ENCODE measurements at places on chromosomes 6 and 20.

DNA sequence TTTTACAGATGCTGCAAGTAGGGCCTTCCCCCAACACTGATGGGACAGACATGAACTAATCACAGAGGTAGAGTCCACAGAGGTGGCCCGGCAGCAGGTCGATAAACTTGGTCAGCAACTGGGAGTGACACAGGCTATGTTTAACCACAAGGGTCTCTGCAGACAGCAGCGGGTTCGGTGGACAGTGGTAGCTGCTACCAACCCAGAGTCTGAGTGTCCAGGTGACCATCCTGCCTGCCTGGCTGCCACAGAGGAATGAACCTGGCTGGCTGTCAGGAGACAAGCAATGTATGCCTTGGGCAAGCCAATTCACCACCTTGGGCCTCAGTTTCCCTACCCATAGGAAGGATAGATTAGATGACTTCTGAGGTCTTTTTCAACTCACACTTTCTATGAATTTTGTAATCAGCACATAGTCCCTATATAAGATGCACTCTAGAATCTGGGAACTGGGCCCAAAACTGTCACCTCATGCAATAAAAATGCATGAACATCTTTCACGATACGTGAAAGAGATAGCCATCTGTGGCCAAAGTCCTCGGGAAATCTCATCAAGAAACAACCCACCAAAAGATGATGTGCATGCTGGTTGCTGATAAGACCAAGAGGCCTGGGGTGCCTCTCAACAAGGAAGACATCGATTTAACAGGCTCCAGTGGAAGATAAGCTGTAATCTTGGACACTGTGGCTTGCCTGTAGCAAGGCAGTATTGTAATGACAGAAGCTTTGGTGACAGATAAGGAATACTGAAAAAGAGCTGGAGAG, 30.5 kb downstream of the MDGA1 start:
- DNase-seq = peak; percentile 93

DNA sequence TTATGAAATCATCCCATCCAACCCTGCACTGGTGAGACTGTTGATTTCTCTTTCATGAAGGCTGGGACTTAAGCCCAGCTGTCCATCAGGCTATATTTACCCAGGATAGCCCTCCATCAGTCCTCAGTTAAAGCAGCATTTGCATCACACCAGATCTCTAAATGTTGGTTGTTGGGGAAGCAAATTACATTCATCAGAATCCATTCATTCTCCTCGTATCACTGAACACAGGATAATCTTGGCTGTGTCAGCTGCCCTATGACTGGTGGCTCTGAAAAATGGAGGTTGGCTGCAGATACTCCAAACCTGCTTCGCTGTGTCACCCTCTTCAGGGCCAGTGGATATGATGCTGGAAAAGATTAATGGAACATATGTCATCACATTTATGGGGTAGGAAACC, 718.3 kb downstream of the KIF16B start:
- no peak for DNase-seq

DNA sequence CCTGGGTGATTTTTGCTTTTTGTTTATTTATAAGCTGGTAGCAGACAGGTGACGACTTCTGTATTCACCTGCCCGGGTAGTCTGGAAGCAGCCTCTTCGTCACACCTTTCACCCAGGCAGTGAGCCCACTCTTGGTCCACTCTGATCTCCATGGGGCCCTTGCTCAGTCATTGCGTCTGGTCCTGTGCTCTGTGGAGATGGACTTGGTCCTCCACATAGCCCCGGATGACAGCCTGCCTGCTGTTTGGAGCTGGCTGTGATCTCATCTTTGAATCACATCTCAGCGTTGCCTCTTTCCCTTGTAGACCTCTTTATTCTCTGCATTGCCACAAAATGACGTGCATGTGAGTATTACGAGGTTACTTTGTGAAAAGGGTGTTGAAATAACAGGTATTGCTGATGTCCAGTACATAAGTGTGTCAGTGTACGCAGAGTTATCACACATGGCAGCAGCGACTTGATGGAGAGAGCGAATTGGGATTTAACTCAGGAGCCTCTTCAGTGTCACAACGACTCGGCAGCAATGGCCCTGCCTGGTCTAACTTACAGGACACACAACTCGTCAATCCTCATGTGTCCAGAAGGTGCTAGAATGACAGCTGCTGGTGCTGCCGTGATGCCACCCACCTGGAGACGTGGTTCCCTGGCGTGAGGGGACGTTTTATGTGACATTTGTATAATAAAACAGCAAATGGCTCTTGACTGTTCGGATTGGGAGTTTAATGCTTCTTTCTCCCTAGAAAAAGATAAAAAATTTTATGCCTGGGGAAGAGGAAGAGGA, 24.2 kb upstream of the FRMD1 start:
- DNase-seq = no peak

DNA sequence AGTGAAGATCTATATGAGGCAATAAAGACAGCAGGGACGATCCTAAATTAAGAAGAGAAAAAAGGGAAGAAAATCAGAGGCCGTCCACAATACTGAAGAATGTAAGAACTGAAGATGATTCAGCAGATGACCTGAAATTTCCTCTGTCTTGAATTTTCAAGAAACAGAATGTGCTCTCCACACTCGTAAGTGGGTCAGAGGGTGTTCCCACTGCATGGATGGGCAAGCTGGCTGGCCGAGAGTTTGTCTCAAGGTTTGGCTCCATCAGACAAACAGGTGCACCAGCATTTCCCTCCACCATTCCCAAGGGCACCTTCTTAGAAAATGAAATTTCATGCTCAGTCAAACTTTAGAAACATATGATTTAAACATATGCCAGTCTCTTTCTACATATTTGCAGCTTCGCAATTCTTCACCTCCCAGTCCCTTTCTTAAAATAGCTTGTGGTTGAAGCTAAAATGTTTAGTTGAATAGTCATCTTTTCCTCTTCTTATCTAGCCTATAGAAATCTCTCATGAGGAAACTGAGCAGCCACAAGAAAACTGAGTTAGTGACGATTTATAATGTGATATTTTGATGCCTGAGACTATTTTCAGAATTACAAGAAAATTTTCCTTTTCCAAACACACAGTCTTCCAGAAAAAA, 576.4 kb downstream of the PRKN start:
- peak; percentile 25 for DNase-seq

DNA sequence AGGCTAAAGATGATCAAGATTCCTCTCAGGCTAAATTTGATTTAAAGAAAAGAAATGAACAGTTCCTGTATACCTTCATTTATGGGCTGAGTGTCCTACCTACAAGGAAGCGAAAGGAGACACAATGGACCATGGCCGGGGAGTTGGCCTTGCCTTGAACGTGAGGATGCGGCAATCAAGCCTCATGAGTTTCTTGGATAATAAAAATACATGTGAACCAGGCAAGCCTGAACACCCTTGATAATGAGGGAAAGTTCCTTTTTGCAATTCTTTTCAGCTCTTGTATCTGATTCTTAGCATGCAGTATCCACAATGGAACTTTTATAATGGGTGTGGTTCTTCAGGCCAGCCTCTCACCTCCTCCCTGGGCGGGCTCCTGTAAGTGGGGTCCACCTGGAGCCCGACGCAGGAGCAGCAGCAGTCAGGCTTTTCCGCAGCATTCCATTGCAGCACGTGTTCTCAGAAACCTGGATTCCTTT, 83.8 kb downstream of the RNASET2 start:
- no peak for DNase-seq

- no peak for DNase-seq
These were observed 299.1 kb upstream of the KCNQ5 start for GRCh38 chr6:72322771-72323170.

GRCh38 chr6:3369985-3370360, 86.9 kb downstream of the SLC22A23 start:
- DNase-seq = no peak

- peak; percentile 83 for DNase-seq
These were observed 68.8 kb downstream of the CDC5L start for GRCh38 chr6:44456070-44456965.

GRCh38 chr6:78810146-78810545, 57.2 kb upstream of the IRAK1BP1 start:
- peak; percentile 7 for DNase-seq

DNA sequence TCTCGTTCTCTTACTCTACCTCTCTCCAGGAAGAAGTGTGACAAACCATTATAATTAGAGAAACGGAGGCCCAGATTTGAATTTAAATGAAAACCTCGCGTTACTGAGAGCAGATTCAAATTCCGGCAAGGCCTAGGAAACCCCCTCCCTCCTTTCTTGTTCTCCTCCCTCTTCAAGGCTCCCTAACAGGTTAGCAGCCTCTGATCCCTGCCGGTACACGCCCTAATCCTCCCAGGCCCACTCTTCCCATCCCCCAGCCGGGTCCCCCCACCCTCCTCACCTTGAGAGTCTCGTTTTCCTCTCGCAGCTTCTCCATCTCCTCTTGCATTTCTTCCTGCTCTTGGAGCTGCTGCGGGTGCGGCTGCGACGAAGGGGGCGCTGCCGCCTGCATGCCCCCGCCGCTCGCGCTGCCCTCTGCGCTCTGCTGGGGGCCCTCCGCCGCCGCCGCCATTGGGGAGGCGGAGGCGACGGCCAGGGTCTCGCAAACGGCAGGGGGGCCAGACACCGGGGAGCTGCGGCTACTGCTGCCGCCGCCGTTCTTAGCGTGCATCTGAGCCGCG, 3.8 kb downstream of the MTCL3 start:
- DNase-seq = no peak

GRCh38 chr6:168865-169455, 123.3 kb upstream of the DUSP22 start:
- DNase-seq = peak; percentile 70

- no peak for DNase-seq
These were observed 10.7 kb downstream of the PSMG4 start for GRCh38 chr6:3269281-3269975.

- DNase-seq = no peak
These were observed 12.2 kb downstream of the CHRNA4 start for GRCh38 chr20:63348828-63349515.

GRCh38 chr6:151154418-151154817, 85.3 kb upstream of the AKAP12 start:
- peak; percentile 11 for DNase-seq

GRCh38 chr6:52693773-52694172, 22.9 kb downstream of the TMEM14A start:
- DNase-seq = no peak

DNA sequence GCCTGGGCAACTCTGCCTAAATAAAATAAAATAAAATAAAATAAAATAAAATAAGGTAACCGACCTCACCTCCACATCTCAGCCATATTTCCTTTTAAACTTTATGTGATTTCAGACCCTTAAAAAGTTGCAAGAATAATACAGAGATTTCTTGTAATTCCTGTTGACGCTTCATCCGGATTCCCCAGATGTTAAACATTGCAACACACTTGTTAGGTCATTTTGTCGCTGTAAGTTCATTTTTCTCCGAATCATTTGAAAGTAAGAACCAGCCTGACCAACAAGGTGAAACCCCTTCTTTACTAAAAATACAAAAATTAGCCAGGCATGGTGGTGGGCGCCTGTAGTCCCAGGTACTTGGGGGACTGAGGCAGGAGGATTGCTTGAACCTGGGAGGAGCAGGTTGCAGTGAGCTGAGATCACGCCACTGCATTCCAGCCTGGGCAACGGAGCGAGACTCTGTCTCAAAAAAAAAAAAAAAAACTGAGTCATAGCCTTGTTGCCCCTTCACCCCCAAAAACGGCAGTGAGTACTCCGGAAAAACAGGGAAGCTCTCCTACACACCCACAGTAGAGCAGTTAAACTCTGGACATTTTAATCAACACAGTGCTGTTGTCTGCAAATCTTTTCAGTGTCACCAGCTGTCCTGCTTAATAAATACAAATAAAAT, 5.9 kb downstream of the PYGB start:
- no peak for DNase-seq

DNA sequence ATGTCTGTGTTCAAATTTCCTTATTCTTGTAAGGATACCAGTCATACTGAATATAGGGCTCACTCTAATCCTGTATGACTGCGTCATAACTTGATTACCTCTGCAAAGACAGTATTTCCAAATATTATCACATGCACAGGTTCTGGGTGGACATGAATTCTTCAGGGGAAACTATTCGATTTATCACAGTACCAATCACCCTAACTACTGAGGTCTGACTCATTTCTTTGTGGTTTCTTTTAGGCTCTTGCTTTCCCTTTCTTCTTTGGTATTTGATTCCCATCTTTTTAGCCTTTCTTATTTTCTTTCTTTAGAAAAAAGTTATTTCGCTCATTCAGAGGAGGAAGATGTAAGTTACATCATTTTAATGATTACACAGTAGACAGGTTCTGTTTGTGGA, 40.3 kb upstream of the TBX18 start:
- no peak for DNase-seq

- no peak for DNase-seq
These were observed 35.3 kb upstream of the TCP11 start for GRCh38 chr6:35176301-35177024.

DNA sequence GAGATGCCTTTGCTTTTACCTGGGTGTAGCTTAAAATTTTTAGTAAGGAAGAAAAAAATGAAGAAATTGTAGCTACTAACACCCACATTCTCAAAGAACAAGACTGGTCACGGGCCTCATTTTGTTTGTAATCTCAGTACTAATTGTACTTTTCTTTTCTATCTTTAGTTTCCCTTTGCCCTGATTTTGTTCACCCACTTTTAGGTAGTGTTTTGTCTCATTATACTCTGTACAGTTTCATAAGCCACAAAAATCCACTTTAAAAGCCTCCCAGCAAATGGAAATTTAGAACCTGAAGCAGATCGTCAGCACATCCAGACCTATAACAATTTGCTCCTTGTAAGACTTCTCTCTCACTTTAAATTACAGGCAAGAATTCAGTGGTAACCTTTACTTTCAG, 43.3 kb downstream of the TP53INP2 start:
- no peak for DNase-seq

DNA sequence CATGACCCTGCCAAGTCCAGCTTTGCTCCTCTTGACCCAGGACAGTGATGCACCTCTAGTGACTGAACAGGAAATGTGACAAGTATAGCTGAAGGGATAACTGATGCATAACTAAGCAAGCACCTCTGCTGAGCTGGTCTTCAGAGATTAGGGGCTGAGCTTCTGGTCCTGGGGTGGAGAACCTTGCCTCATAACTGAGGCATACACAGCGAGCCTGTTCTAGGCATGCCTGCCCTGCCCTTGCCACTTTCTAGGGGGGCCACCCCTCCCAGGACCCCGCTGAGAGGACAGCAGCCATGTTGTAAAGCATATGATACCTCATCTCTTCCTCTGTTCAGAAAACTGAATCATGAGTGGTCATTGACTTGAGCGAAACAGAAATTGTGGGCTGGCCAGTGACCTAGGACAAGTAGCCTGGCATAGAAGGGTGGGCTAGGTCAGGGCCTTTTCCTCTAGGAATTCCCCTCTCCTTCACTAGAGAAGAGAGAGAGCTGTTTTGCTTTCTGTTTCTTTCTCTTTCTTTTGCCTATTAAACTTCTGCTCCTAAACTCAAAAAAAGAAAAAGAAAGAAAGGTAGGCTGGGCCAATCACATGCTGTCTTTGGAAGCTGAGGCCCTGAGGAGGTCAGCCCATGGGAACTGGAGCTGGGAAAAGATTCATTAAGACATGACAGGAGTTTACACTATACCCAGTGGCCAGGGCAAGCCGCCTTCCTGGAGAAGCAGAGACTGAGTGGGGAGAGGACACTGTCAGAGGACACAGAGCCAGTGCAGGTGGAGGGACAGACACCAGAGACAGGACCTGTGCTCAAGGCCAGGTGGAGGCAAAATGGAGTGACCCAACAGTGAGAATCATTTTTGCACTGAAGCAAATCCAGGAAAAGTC, 23.1 kb downstream of the ALDH5A1 start:
- no peak for DNase-seq

GRCh38 chr6:12992770-12993169, 276.2 kb downstream of the PHACTR1 start:
- no peak for DNase-seq
